ENCODE measurements at places on chromosomes 4 and X.

GRCh38 chr4:73725985-73726384 lies 14.4 kb upstream of the CXCL8 start:
- no peak for DNase-seq

DNA sequence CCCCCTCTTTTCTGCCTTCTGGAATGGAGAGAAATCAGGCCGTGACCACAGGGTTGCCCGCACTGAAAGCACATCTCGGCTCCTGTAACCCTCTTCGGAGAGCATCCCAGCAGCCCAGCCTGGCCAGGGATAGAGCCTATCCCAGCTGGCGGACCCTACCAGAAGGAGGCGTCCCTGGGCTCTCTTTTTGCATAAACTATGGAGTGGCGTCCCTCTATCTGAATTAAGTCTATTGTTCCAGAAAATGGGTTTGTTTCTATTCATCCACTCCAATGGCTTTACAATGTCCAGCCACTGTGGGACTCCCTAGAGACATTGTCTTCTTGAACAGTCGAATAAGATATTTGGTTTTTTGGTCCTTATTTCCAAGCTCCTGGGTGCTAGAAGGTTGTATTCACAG lies 689 bp upstream of the NHSL2 start:
- DNase-seq, result no peak

DNA sequence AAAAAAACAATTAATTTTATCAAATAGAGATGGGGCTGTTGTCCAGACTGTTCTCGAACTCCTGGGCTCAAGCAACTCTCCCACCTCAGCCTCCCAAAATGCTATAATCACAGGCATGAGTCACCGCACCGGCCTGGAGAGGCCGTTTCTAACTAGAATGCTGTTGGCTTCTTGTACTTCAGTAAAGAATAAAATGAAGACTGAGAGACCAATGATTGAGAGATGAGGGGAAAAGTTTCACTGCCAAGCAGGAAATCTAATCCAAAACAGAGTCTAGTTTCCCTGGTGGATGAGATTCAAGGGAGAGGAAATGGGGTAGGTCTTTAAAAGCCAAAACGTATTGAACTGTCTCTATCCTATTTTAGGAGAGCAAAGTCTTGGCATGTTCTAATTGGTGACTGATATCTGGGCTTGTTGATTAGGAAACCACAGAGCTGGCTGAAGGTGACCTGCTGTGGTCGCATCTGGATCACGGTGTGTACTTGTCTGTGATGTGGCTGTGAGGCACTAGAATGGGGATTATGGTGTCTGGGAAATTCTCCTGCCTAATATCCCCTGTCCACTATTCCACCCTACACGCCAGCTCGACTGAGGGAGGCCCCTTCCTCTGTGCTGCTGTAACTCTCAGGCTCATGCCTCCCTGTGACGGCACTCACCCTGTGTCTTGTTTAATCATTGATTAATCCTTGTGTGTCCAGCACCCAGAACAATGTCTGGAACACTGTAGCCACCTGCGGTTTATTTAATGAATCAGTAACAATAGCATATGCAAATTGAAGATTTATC lies 15.0 kb upstream of the TRIM2 start:
- no peak for DNase-seq

GRCh38 chr4:14513471-14513870 lies 488.8 kb upstream of the CPEB2 start:
- DNase-seq, result no peak

GRCh38 chr4:145957302-145957701 lies 18.7 kb upstream of the ZNF827 start:
- no peak for DNase-seq

GRCh38 chr4:86058621-86059020 lies 301.2 kb downstream of the MAPK10 start:
- DNase-seq, result no peak

- no peak for DNase-seq
Observed at GRCh38 chrX:47169273-47169672, 24.3 kb downstream of the RBM10 start.

- DNase-seq, result no peak
Observed at GRCh38 chrX:2931612-2932011, 2.5 kb upstream of the ARSD start.

DNA sequence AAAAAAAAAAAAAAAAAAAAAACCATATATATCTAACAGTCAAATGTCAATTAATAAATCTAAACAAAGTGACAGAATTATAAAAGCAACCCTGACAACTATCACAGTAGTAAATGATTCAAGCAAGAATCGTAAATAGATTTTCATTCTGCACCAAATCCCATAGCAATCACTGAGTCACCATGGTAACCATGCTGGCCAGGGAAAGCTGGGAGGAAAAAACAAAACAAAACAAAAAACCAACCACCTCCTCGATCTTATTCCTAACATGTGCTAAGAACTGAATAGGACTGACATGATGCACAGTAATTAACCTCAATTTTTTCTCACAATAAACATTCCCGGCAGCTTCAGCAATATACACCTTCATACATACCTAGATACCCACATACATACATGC lies 30.6 kb upstream of the RAB40A start:
- no peak for DNase-seq

- DNase-seq, result no peak
Observed at GRCh38 chr4:60780874-60781273, 419.3 kb upstream of the ADGRL3 start.

- no peak for DNase-seq
Observed at GRCh38 chr4:107893171-107894137, 37.9 kb upstream of the CYP2U1 start.

DNA sequence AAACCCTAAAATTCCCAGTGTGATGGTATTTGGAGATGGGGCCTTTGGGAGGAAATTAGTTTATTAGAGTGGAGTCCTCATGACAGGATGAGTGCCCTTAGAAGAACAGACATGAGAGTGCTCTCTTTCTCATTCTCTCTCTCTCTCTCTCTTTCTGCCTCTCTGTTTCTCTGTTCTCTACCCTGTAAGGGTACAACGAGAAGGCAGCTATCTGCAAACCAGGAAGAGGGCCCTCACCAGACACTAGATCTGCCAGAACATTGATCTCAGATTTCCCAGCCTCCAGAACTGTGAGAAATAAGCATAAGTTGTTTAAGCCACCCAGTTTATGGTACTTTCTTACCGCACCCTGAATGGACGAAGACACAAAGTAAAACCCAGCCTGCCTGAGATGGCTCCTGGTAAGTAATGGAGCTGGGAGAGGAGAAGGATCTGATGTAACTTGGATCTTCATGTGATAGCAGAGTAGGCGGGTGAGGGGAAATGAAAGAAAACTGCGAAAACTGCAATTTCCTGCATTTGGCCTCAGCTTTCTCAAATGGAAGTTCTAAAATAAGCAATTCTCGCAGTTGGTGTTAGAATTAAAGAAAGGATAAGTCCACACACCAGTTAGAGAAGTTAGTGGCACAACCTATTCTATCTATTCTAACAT lies 8.7 kb upstream of the CDS1 start:
- DNase-seq, result no peak

DNA sequence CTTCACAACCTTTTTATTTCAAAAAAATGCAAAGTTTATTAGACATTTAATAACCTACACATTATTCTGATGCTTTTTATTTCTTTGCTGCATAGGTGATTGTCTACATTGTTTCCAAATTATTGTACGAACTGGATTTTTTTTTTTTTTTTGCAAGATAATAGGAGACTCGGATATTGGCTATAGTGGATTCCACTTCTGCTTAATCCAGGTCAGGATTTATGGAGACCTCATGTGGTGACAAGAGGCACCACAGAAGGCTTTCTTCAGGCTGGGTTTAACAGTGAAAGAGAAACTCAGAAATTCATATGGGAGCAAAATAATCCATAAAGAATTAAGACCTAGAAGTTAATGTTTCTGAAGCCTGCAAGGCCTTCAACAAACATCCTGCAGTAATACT lies 2.4 kb upstream of the SLIT2 start:
- DNase-seq, result no peak

DNA sequence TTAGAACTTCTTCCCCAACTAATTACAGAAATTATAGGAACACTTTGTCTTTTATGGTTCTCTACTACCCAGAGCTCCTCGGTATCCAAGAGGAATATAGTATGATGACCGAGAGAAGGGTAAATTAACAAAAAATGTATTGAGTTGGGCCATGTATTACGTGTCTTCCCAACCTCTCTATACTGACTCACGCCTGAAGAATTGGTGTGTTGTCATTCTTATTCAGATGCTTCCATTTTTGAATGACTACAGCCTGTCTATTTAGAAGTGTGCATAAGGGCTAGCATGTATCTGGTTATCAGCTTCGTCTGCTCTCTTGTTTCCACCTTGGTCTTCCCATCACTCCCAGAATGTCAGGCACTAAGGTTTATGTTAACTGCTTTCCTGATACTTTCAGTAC lies 24.5 kb upstream of the SCD5 start:
- no peak for DNase-seq

DNA sequence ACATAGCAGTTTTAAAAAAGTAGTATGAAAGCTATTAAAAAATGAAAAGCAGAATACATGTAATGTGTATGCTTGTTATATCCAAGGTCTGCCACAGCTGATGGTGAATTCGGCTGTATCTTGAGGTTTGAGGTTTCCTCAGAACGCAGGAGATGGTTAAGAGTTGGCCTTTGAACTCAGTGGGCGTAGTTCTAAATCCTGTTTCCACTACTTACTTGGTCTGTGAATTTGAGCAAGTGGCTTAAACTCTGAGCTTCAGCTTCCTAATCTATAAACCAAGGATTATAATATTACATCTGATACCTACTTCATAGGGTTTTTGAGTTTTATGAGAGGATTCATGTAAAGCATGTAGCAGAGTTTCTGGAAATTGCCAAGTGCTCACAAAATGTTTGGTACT lies 125.2 kb downstream of the STIM2 start:
- DNase-seq, result no peak

DNA sequence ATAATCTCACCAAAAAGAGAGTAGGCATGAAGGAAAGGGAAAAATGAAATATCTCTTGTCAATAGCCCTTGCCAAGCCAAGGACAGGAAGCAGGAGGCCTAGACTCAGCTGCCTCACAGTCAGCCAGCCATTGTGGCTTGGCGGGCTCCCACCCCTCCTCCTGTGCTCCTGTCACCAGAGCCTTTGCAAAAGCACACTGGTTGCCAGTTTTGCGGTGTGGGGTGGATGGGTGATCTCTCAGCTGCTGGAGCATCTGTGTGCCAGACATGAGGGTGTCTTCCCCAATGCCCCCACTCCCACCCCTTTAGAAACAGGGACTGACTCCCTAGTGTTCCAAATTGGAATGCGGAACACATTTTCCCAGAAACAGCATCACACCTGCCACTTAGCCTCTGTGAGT lies 26.1 kb downstream of the ARHGEF6 start:
- DNase-seq, result no peak

DNA sequence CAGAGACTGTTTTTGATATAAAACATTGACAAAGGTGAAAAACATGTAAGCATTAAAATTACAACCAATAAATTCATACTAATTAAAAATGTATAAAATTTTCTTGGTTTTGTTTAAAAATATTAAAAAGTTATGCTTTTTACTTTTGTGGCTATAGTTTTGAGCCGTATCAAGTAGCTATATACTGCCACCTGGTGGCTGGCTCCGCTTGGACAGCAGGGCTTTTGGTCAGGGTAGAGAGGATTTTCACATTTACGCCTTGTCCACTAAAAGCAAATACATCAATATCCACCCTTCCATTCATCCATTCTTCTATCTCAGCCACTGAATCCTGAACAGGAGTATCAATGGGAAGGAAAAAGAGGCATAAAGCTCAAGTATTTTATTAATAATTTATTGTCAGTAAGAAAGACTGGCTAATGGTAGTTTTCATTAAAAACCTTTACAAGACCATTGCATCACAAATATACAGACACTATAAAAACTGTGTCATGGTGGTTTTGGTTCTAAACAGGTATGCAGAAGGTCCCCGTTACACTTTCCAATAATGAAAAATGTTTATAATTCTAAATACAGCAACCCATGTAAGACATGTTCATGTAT lies 32.1 kb upstream of the MTNR1A start:
- no peak for DNase-seq

GRCh38 chr4:16663732-16664131 lies 234.7 kb downstream of the LDB2 start:
- DNase-seq, result no peak

GRCh38 chr4:88747351-88747750 lies 49.7 kb upstream of the NAP1L5 start:
- DNase-seq, result no peak

DNA sequence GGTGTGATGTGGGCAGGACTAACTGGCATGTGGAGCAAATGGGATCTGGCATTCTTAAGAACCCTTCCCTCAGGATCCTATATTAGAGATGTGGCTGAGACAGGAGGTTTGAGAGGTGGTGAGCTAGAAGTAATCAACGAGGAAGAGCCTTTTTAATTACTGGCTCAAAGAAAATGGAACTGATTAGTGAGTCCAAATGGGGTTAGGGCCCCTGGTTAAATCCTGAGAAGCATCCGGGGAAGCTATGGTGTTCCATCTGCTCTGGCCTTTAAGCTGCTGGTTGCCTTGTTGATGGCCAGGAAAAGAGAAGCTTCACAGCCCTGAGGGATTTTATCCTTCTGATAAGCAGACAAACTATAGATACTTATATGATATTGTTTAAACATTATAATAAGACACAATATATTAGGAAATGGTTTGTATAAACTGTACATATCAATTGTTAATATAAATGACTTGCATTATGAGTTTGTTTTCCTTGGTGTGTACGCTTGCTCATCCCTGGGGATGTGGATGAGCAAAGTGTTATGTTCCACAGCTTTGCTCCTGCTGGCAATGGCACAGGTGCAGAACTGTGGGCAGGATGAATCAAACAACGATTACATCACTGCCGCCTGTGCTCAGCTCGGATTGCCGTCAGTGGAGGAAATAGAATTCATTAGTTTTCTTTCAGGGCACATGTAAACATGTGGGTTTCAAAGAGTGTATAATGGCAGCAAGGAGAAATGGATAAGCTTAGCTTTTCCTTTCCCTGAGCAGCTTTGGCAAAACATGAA lies 328.6 kb upstream of the ARX start:
- no peak for DNase-seq

GRCh38 chr4:61335241-61335763 lies 135.2 kb downstream of the ADGRL3 start:
- DNase-seq, result no peak

DNA sequence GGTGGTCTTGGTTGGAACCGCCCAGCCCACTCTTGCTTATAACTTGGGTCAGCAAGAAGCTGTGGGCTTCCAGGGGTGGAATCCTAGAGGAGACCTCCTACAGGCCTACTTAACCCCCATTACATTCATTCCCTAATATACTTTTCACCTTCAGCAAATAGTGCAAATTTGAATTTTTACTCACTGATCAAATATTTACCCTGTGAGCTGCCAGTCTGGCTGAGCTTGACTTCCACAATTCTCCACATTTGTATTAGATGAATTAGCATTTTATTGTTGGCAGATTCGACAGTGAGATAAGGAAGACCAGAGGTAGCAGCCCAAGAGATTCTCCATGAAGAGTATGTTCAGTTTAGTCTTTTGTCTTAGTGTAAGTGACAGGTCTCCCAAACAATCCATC lies 199.6 kb downstream of the BCOR start:
- DNase-seq, result no peak

GRCh38 chr4:8267077-8267476 lies 2.5 kb upstream of the HTRA3 start:
- DNase-seq, result no peak

Measured in NCI-H187 treated with DMSO at 0.1 percent for 48 hours (cell line).